NB4 (cell line): ENCODE measurements at places on chromosomes 3 and 15.
A peak's percentile ranks its signal among the peaks of the same experiment; 100 is the strongest.

DNA sequence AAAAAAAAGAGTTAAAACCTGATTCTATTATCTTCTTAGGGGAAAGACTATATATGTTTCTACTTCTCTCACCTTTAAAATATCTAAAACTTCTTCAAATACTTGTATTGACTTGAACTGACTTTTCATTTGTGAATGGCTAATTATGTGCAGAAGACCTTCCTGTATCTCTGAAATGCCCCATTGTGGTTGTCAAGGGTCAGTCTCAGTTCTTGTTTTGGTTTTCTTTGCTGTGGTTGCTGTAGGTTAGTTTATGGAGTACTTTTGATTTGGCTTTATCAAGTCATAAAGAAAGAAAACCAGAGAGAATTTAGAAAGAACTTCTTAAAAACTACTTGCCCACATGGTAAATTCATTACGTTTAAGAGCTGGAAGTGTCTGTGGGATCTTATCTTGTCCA lies 345.3 kb upstream of the POU1F1 start:
- DNase-seq, result no peak

DNA sequence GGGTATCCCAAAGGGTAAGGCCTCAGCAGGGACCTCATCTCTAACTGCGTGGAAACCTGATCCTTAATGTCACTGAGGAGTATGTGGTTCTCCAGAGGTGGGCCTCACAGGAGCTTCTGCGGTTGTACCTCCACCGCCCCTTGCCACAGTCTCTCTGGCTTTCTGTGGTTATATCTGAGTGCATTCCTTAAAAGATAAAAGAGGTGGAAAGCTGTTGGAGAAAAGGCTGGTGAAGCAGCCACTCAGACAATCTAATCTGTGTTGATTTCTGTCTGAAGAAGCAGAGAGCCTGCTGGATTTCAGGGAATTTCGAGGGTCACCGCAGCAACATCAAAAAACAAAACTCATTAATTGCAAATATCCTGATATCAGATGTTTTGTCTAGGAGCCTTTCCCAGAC lies 51.4 kb downstream of the SEMA6D start:
- DNase-seq, result no peak

- DNase-seq, result no peak
Observed at GRCh38 chr15:26632500-26632899, 140.4 kb downstream of the GABRB3 start.

- peak; percentile 61 for DNase-seq
Observed at GRCh38 chr3:15064299-15064834, 748 bp downstream of the MRPS25 start.

GRCh38 chr3:187822402-187822801 lies 77.1 kb upstream of the BCL6 start:
- no peak for DNase-seq

GRCh38 chr15:34241376-34242330 lies 16.8 kb downstream of the EMC4 start:
- DNase-seq, result peak; percentile 54

GRCh38 chr15:62369454-62369853 lies 204.4 kb upstream of the C2CD4B start:
- peak; percentile 9 for DNase-seq
